ENCODE measurements at places on chromosomes 1 and 21. TPM values are rescaled to one million over a fixed set of nuclear protein-coding genes. Genes with fewer than 3 reads are reported as not detected.

DNA sequence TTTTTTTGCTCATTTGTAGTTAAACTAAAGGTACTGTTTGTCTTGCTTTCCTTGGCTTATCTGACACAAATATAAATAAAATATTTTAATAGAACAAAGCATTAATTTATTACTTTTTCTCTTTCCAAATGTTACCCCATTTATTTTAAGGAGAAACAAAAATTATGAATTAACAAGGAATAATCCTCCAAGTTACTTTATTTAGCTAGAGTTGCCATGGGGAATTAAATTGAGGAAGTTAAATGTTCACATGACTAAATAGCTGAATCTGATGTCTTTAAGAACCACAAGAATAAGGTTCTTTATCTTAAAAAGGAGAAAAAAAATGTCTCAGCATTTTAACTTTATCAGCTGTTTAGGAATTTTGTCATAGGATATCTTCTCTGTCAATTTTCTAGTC, 12.3 kb downstream of the ATG4C start:
- DNase-seq, result no peak

- no peak for DNase-seq
Observed at GRCh38 chr1:227943381-227944089, 4.2 kb downstream of the WNT9A start.

GRCh38 chr1:47821760-47822159, 175.4 kb downstream of the TRABD2B start:
- no peak for DNase-seq

- DNase-seq, result no peak
Observed at GRCh38 chr1:24896176-24896575, 33.9 kb downstream of the RUNX3 start.

The COL11A1 gene
- polyA plus RNA-seq, result not detected

Data from naive thymus-derived CD8-positive, alpha-beta T cell (primary cell).